Upper lobe of left lung (tissue), 6 donors: ENCODE measurements at places on chromosomes 12 and 14.

DNA sequence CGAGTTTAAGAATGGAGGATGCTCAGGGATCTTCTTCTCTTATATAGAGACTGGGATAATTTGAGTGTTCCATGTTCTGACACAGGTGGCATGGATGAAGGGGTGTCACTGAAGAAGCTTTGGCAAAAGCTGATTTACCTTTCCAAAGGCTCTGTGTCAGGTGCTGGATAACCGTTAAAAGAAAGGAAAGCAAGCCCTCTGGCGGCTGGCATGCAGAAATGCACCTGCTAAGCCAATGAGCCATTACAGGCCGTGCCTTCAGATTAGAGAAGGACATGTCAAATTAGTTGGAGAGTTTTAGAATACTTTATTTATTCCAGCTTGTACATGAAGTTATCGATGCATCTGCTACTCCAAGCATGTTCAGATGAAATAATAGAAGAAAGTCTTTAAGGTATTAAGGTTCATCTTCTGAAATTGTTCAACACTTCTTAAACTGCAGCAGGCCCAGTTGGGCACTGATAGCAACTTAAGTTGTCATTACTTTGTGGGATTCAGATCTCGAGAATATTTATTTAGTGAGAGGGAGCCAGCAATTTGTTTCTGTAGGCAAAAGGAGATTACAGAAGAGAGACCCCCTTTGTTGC lies 678.2 kb downstream of the NRXN3 start:
- DNase-seq: no peak

DNA sequence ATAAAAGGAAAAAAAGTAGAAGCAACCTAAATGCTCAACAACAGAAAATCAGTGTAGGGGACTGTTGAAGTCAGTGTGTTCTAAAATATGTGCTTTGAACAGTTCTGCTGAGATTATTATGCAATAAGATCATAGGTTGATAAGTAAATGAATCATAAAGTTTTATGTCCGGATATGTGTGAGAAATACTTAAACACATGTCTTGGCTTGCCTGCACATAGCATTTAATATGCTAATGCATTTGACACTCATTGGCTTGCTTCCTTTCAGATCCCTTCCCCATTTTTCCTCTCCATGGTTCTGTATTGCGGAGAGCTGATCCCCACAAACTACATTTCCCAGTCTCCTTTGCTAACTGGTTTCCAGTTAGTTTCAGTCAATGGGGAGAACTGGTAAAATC lies 573.8 kb upstream of the TBX3 start:
- DNase-seq: no peak

DNA sequence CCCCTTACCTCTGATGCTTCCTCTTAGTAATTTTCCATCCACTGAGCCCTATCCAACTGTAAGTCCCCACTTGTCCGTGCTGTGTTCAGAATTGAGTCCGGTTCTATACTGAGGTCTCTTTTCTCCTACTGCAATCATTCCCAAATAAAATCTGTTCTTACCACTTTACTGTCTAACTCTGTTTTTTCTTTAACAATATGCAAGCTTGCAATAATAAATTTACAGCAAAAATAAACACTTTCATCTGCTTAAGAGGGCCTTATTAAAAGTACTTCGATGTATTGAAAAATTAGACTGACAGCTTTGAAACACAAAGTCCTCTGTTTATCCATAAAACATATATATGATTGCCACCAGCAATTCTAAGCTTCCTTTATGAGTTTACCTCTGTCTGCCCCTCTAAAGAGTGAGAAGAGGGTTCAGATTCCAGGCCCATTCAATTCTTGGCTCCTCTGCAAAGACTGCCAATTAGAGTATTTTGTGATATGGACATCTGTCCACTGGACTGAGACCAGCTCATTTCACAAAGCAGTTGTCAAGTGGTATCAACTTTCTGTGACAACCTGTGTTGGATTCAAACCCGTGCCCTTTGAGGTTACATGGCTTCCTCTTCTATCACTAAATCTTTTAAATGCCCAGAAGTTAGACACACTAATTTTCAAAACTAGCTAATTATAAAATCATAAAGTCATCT lies 39.9 kb upstream of the G2E3 start:
- DNase-seq: no peak

- no peak for DNase-seq
Observed at GRCh38 chr14:90739318-90740068, 76.7 kb downstream of the TTC7B start.

GRCh38 chr12:30631740-30632139 lies 63.9 kb downstream of the IPO8 start:
- no peak for DNase-seq
